ENCODE measurements at places on chromosomes 4 and X.
A peak's percentile ranks its signal among the peaks of the same experiment; 100 is the strongest.

GRCh38 chr4:173766171-173766600 lies 236.2 kb upstream of the HAND2 start:
- peak; percentile 86 for DNase-seq

DNA sequence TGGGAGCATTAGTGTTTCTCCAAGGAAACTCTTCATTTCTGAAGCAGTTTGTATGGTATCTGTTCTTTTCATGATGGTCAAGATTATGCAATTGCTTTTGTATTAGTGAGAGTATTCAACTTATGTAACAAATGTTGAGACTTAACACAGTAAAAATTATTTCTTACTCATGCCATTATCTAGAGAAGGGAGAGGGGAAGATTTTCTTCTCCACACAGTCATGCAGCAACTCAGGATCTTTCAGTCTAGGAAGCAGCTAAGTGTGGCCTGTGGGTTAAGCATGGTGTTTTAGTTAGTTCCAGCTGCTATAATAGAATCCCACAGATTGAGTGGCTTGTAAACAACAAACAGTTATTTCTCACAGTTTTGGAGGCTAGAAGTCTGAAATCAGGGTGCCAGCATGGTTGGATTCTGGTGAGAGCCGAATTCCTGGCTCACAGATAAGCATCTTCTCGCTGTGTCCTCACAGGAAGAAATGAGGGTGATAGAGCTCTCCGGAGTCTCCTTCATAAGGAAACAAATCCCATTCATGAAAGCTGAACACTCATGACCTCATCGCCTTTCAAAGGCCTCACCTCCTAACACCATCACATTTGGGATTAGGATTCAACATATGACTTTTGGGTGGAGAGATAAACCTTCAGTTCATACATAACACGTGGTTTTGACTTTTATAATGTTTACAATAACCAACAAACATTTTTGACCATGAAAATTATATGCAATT lies 101.2 kb downstream of the FRMPD4 start:
- DNase-seq = no peak

GRCh38 chrX:18652636-18653035 lies 19.3 kb downstream of the RS1 start:
- no peak for DNase-seq

DNA sequence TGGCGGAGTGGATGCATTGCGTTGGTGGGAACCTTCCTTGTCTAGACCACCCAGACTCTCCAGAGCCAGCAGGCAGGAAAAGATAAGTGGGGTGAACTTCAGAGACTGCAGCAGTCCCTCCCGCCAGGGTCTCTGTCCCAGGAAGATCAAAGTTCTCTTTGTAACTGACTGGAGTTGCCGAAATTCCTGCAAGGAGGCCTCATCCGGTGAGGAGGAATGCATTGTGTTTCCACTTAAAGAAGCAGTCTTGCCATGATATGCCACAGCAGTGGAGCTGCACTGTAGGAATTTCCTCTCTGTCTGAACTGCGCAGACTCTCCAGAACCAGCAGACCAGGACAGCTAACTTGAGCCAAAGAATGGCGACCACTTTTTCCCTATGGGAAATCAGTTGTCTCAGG lies 1190.4 kb downstream of the TECRL start:
- DNase-seq = no peak

- no peak for DNase-seq
Measured at GRCh38 chr4:137367620-137368019, 164.7 kb downstream of the PCDH18 start.

- peak; percentile 75 for DNase-seq
Measured at GRCh38 chr4:180999217-180999616, 1244.0 kb upstream of the TENM3 start.

DNA sequence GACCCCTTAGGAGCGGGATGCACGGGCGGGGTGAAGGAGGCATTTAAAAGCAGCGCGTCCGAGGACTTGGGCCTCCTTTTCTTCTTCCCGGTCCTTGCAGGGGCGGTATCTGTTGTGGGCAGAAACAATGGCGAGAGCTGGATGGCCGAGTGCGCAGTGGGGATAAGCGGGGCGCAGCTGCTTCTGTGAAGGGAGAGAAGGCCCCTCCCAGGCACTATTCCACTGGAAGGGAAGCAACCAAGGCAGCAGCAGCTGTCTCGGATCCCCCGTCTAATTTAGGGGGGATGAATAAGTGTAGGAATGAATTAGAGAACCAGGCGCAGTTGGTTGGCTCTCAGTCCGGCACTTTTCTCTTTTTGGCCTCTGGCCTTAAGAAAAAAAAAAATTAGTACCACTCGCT lies 995 bp downstream of the SMARCA5 start:
- peak; percentile 39 for DNase-seq

DNA sequence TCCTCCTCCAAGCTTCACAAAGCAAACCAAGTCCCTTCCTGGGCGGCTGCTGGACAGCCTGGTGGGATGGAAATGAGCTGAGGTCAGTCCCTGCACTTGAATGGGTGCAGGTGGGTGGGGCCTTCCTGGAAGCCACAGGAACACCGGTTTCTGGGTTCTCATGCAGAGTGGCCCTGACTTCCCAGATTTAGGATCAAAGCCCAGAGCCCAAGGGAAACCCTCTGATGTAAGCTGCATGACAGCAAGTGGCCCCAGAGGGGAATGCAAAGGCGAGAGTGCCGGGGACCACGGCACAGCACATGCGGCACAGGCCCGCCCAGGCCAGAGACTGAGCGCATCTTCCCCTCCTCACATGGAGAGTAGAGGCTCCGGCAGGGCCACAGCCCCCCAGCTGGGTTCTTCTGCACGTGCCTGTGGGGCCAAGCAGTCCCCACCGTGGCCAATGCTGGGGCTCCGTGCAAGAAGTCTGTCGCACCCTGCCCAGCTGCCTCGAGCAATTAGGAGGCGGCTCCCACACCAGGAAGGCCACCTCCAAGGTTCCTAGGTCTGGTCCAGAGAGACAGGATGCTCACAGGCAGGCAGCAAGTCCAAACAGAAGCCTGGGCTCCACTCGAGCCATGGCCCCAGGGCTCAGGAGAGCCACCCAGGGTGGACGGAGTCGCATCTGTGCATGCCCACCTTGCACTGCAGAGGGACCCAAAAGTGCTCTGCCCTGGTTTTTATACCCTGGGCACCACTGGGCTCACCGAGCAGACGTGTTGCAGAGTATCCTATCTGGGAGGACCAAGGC lies 83.0 kb downstream of the HTRA3 start:
- DNase-seq = no peak

DNA sequence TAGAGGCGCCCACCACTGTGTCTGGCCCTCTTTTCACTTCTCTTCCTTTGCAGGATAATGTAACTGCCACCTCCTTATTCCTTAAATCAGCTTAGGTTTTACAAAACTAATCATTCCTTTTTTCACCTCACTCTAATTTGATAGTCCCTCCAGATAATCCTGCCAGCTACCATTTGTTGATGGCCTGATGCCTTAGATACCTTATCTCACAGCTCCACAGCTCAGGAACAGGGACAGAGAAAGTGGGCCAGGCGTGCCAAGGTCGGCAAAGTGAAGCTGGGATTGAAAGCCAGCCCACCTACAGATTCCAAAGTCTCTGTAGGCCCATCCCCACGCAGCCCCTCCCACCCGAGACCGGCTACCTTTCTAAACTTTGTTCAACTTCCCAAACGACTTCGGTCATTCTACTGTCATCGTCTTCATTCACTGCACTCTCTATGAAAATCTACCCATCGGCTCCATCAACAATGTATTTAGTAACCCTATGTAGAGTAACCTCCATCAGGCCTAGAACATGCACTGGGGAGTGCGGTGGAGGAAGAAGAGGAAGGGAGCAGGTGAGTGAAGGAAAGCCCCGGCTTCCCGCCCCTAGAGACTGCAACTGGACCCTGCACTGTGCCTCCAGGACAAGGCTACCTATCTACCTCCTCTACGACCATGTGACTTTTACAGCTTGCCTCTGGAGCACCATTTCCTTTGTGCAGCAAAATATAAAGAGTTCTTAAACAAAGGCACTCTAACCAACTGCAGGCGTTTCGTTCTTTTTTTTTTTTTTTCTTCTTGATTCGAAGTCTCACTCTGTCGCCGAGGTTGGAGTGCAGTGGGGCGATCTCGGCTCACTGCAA lies 1.5 kb downstream of the CASP6 start:
- peak; percentile 1 for DNase-seq

GRCh38 chr4:79253924-79254323 lies 71.9 kb downstream of the NAA11 start:
- no peak for DNase-seq

- no peak for DNase-seq
Measured at GRCh38 chrX:71953946-71954345, 43.3 kb downstream of the NHSL2 start.

DNA sequence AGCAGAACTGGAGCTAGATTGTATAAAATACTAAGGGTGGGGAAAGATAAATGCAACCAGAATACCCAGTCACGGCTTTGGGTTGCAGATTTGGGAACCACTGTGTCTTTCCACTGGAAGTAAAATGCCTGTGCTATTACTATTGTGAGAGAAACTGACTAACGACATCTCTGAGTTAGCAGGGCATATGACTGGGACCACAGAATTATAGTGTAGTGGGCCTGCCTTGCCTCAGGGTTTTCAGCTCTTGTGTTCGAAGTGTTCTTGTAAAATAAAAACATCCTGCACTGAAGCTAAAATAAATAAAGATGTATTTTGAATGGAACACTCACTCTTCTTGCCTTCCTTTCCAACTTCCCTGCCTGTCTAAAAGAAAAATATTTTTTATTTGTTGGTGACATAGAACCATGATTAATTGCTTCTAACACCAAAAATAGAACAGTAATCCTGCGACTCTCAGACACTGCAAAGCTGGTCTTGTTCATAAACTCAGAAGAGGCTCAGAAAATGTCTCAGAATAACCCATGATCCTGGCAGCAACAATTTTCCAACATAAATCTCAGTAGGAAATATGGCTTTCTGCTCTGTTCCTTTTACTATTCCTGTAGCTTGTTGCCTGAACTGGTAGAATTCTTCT lies 104.2 kb downstream of the FAM47B start:
- no peak for DNase-seq

GRCh38 chr4:153204728-153205648 lies 745 bp downstream of the TRIM2 start:
- DNase-seq = no peak

DNA sequence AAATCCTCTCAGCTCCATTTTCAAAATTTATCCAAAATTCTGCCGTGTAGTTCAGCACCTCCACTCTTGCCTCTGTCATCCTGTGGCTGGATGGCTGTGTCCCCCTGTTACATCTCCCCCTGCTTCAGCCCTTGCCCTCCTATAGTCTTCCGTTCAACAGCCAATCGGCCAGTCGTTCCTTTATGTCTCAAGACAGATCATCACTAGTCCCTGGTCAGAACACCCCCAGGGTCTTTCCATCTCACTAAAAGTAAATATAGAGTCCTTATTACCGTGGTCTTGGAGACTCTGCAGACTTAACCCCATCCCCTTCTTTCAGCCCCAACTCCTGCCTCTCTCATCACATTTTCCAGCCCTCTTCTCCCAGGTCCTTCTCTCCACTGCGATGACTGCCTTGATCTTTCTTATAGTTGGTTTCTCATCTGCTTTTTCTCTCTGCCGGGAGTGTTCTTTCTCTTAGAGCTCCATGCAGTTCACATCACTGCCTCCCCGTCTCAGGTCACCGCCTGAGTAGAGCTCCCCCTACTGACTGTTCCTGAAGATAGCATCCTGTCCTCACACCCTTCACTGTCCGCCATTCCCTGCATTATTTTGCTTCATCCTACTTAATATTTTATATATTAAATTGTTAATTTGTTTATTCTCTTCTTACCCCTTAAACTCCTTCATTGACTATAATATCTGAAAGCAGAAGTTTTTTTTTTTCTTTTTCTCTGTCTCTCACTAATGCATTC lies 736.9 kb upstream of the MAGEB2 start:
- DNase-seq = no peak

DNA sequence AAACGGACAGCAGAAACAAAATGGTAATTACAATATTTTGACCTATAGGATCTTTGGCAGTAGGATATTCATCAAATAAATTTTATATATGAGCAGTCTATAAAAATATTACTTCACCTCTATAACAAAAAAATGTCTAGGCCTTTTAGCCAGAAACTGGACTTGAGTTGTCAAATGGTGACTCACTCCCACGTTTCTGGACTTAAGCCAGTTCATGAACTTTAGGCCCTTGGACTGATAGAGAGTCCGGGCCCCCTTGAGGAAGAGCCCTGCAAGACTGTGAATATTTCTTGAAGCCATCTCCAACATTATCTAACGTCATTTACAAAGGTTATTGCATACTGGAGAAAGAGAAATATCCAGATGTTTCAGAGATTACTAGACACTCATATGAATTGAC lies 106.8 kb upstream of the FAM47A start:
- DNase-seq = no peak

GRCh38 chr4:95694411-95694810 lies 145.5 kb upstream of the PDHA2 start:
- DNase-seq = no peak

DNA sequence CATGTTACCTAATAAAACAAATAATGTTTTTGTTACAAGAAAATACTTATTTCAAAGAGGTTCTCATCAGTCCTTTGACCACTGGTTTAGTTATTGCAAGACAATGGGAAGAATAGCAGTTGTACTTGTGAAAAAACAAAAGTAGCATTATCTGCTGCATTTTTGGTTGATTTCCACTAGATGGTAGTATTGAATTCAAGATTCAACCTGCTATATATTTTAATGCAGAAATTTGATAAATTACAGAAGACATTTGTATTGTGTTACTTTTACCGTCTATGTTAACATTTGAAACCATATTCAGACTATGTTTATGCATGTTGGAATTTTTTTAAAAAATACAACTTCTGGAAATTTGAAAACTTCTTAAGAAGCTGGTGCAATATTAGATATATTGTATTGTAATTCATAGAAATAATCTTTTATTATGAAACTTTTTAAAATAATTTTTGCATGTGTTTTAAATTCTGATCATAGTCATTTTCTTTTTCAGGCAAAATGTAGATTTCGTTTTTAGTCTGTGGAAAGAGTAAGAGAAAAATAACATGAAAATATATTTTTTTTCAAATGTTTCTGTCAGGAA lies 56.4 kb downstream of the SPCS3 start:
- DNase-seq = peak; percentile 30

DNA sequence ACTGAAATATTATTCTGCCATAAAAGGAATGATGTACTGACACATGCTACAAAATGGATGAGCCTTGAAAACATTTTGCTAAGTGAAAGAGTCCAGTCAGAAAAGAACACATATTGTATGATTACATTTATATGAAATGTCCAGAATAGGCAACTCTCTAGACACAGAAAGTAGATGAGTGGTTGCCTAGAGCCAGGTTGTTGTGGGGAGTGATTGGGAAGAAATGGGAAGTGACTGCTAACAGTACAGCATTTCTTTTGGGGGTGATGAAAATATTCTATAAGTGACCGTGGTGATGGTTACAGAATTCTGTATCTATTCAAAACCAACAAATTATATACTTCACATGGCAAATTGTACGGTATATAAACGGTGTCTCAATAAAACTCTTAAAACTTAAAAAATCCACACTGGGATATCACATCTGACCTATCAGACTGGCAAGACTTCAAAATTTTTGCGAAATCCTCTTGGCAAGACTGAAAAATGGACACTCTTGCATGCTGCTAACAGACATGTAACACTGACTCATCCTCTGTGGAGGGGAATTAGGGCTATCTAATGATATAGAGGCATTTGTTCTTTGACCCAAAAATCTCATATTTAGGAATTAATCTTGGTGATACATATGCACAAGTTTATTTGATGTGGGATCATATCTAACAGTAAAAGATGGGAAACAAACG lies 71.8 kb downstream of the FAM13A start:
- no peak for DNase-seq

- no peak for DNase-seq
Measured at GRCh38 chrX:125387945-125388344, 68.3 kb downstream of the TEX13C start.

GRCh38 chr4:2946812-2947600 lies 16.2 kb downstream of the NOP14 start:
- DNase-seq = no peak

Measured in NCI-H1105 treated with DMSO at 0.1 percent for 48 hours (cell line).